ENCODE measurements at places on chromosomes 2 and 18.

- DNase-seq: no peak
Measured at GRCh38 chr2:218732761-218733158, 22.1 kb downstream of the TTLL4 start.

DNA sequence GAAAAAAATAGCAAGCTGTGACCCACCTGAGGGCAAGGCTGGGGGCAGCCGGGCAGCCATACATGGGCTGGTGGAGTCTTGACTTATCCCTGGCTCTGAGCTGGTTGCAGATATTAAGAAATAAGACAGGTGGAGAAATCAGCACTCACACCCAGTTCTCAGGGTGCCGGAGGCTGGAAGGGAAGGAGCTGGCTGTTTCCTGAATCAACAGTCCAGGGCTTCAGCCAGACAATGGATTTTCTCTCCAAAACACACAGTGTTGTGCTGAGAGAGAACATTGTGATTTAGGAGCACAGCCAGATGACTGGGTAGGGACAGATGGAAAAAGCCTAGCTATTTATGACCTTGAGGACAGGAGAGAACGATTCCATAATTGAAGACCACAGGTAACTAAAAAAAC lies 208.8 kb downstream of the LDLRAD4 start:
- DNase-seq: no peak

DNA sequence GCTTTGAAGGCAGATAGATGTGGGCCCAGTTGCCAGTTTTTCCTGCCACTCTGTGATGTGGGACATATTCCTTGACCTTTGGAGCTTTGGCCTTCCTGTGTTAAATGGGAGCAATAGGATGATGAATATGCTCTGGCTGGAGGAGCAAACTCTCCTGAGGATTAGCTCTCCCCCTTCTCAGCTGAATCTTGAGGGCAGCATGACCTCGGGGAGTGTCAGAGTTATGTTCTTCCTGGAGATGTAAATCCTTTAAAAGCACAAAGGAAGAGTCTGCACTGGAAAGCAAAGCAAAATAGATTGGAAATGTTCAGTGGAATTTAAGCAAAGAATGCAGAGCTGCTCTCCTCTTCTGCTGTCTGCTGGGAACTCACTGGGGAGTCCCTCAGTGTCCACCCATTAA lies 160.1 kb downstream of the ALK start:
- DNase-seq: no peak

DNA sequence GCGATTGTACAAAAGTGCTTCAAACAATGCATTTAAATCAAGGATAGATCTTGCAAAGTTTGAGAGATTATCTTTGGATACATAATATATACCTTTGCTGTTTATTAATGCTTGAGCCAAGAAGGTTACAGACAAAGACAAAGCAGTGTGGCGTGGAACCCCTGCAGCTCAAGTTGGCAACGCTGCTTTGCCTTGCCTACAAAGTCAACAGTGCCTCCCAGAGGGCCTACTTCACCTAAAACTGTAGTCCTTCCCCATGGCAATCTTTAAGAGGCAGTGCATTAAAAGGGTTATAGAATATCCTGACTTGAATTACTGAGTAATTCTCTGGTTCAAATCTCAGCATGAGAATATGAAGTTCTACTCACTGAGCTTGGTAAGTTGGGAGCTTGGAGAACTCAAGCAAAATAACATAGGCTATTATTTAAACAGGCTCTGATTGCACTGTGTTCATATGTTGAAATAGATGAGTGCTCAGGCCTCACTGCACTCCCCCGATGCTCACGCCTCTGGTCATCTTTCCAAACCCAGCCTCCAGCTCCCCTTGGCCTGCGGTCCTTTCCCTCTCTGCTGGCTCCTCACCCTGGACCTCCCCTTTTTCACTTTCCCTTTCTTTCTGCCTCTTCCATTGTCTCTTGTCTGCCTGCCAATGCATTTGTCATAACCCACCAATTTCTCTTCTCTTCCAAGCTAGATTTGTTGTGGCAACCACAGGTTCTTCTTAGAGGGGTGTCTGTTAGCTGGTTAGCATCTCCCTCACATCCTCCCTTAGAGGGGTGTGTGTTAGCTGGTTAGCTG lies 96.5 kb downstream of the MYT1L start:
- DNase-seq: no peak

DNA sequence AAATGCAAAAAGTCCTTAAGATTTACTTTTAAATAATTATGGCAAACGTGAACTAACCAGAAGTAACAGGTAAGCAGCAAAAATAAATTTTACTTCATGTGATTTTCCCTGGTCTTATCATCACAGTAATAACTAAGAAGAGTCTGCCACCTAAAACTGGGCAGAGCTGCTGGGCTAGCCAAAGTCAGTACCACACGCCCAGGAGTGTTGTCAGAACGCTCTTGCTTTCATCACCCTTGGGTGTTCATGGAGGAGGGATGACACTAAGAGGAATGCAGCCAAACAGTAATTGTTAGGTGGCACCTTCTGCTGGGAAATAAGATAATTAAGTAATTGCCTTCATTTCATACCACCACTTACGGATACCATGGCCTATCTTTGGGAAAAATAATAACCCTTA lies 92.0 kb upstream of the NEUROD1 start:
- no peak for DNase-seq

DNA sequence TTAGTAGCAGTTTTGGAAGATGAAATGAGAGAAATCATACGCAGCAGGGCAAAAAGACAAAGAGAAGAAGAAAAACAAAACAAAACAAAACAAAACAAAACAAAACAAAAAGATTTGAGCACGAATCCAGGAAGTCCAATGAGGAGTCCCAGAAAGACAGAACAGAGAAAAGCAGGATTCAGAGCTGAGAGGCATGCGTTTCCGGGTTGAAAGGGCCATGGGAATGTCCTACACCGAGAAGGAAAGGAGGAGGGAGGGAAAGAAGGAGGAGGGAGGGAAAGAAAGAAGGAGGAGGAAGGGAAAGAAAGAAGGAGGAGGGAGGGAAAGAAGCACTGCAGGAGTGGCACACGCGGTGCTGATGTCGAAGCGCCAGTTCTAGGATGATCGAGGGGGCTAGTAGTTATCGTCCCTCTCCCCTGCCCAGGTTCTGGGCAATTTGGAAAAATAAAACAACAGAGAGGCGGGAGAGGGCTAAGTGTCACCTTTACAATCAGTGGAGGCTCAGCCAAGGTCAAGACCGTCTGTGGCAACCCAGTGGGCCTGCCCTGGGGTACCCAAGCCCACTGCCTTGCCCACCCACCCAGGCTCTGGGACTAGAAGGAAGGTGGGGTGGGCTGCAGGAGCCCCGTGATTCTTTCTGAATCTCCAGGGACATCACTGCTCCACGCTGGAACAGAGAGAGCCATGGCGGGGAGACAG lies 68.4 kb downstream of the TWIST2 start:
- DNase-seq: no peak

GRCh38 chr2:126370201-126370600 lies 285.8 kb upstream of the GYPC start:
- DNase-seq: no peak

DNA sequence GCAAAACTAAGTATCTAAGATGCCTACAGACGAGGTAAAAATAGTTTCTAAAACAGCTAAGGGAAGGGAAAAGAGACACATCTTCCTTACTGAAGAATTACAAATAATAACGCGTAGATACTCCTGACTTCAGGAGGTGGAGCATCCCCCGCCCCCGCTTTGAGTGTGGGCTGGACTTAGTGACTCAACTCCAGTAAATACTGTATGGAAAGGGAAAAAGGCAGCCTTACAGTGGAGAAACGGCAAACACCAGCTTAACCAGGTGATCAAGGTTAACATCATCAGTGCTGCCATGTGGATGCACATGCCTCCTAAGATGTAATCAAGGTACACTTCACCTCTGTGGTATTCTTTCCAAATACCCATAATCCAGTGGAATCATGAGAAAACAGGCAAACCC lies 47.9 kb downstream of the HADHB start:
- no peak for DNase-seq

- DNase-seq: no peak
Measured at GRCh38 chr18:78912336-78912735, 67.3 kb upstream of the SALL3 start.

- no peak for DNase-seq
Measured at GRCh38 chr2:10947446-10948187, 35.9 kb downstream of the KCNF1 start.

DNA sequence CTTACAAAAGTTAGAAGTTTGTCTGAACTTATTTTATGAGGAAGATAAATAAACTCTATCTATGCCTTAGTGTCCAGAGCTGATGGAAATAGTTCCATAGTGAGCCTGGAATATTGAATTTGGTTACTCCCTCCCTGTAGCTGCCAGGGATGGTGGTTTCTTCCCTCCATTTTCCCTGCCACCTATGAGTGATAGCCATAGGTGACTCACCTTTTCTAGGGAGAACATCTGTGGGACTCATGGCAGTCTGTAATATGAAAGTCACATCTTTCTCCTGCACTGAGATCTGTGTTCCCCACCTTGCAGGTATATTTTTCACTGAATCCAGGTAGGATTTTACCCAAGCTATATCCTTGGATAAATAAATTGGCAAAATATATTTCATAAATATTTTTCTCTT lies 148.8 kb downstream of the TPGS2 start:
- DNase-seq: no peak

- no peak for DNase-seq
Measured at GRCh38 chr2:33021542-33022227, 74.9 kb downstream of the LTBP1 start.

DNA sequence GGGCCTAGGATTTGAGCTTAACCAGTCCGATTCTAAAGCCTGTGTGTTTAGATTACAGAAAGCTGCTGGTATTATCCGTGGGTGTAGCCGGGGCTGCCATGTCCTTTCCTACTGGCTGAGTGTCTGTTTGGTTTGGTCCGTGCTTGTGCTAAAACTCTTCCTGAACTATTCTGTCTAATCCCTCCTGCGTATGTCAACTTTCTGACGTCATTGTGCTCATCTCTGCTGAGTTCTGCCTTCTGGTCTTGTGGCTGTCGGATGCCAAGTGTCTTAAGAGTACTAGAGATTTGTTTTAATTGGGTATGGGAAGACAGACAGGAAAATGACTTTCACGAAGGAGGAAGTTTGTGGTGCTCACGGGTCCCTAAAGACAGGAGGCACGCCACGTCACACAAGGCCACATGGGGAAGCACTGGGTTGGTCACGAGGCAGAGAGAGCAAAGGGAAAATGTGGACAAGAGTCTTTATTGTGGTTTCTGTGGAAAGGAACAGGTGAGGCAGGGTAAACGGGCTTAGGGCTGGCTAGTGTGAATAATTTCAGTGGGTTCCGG lies 31.8 kb upstream of the NTSR2 start:
- no peak for DNase-seq

DNA sequence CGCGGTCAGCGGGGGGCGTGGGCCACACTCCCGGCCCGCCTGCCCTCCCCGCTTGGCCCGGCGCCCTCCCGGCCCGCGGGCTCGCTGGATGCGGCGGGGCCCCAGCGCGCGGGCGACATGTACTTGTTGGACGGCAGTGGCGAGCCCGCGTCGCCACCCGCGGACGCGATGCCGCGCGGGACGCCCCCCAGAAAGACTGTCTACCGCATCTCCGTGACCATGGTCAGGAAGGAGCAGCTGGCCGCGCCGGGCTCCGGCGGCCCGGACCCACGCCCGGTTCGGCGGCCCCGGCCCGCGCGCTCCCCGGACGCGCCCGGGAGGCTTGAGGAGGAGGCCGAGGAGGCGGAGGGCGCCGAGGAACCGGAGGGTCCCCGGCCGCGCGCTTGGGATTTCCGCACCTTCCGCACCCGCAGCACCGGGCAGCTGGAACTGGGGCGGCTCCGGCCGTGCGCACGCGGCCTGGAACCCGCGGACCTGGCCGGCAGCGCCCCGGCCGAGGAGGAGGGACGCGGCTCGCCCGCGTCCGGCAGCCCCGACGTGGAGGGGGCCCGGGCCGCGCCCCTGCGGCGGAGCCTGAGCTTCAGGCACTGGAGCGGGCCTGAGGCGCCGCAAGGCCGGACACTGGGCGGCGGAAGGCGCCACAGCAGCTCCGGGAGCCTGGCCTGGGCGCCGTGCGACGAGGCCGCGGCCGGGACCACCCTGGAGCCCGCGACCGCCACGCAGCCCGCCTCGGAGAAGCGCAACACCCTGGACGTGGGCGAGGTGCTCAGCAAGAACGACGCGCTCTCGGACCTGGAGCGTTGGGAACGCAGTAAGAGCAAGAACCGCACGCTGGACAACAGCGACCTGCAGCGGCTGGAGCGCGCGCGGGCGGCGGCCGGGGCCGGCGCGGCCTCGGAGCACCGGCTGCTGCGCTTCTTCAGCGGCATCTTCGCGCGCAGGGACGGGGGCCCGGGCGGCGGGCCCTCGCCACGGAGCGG lies 176.4 kb downstream of the AGAP1 start:
- DNase-seq: no peak

DNA sequence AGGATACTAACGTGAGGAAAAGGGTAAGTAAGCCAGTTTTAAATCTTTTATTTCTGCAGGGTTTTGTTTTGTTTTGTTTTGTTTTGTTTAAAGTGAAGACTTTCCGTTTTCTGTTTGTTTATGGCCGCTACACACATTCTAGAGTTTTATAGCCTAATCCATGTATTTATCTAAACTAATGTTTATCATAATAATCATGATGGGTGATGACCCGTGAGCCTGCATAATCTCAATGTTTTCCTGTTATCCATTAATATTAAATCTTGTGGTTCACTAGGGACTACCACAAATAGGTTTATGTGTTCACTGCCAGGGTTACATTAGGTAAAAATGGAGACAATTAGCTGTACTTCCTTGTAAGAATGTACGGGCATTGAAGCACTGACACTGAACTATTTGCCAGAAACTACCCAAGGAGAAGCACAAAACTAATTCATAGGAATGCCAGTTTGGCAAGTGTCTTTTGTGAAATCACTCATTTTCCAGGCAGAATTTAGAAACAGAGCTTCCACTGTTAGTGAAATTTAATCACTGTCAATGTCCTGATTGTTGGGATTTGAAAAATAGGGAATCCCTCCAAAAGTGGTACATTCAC lies 574.8 kb downstream of the LRP1B start:
- DNase-seq: no peak

DNA sequence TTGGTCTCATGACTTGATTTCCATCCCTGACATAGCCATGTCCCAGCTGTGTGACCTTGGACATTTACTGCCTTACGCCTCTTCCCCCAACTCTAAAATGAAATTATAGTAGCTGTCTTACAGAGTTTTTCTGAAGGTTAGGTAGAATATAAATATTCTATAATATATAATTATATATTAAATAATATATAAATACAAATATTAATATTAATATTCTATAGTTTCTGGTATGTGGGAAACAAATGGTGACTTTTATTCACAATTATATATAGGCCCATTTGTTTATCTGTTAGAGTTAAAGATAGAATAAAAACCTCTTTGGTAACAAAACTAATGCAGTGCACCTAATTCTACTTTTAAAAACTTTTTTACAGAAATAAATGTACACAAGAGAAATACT lies 1.7 kb downstream of the RBBP8 start:
- DNase-seq: no peak

DNA sequence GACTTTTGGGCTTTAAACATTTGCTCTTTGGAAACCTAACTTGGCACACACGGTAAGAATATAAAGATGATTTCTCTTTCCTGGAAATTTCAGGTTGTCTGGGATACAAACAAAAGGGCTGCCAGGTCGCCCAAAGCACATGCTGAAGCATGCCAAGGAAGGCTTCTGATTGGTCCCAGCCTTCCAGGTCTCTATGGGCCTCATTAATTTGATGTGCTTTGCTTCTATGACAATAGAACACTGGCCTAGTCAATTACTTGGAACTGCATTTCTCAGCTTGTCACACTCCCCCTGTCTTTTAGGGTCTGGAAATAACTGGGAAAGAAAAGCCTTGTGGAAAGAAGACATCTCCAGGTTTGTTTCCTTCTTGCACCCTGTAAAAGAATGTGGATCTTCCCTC lies 228.9 kb downstream of the ADCYAP1 start:
- no peak for DNase-seq

- no peak for DNase-seq
Measured at GRCh38 chr2:217890445-217890844, 112.3 kb downstream of the TNS1 start.

- DNase-seq: no peak
Measured at GRCh38 chr2:20352581-20353216, 2.1 kb upstream of the PUM2 start.

Measured in stimulated activated CD8-positive, alpha-beta memory T cell treated with anti-CD3 and anti-CD28 coated beads, Interleukin-7, amount 100 ng/mL, for 4 hours (primary cell).